ENCODE measurements at places on chromosomes 16 and 17.

GRCh38 chr16:16155234-16155633 lies 68.1 kb downstream of the ABCC6 start:
- no peak for DNase-seq

DNA sequence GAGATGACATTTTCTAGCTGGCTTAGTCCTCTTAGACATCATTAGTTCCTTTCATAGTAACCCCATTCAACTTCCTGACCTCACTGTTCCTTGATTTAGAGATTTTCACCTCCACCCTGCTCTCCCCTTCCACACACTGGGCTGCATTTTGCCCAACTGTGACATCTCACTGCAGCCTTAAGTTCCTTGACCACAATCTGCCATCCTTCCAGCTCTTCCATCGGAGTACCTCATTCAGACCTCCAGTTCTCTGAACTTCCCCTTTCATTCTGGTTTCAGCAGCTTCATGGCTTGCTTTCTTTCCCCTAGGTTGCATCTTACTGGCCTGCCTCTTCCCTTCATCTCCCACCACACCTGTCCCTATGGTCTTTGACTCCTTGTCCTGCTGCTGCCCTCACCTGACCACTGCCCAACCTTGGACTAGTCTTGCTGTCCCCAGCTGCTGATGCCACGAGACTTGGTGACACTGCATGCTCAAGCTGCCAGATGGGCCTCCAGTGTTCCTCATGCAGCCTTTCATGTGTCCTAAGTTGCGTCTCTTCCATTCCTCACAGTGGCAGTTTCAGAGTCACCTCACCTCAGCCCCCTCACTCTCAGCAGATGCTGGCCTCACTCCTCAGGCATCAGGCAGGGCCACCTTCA lies 40.8 kb downstream of the NUP88 start:
- DNase-seq: no peak

DNA sequence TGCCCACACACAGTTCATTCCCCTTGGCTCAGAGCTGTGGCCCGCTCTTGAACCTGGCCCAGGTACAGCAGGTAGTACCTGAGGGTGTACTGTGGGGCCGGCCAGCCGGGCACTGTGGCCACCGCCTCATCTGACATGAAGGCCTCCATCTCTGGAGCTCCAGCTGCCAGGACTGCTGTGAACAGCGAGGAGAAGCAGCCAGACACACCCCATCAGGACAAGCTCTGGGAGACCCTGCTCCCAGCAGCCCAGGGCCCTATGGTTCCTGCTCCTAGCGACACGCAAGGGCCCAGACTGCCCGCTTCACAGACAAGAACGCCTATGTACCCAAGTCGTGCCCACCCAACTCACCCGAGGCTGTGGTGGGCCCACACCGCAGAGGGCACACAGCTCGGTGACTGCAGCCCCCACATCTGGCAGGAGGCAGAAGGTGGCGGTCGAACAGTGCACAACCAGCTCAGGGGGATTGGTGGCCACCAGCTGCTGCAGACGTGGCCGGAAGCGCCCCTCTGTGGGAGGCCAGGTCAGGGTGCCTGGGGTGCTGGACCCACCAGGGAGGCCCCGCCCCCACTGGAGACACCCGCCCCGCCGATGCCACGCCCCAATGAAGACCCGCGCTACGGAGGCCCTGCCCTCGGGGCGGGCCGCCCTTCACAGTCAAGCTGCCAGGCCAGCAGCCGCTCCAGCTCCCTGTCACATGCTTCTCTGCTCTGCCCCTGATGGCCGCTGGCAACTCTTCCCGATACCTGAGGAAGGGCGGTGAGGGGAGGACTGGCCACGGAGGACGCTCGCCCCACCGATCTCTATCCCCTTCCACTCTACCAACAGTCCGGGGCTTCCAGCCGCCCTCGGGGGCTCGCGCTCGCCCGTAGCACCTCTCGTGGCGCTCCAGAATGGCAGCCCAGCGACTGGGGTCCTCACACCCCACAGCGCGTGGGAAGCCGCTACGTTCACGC lies 1.1 kb upstream of the STUB1 start:
- DNase-seq: no peak

DNA sequence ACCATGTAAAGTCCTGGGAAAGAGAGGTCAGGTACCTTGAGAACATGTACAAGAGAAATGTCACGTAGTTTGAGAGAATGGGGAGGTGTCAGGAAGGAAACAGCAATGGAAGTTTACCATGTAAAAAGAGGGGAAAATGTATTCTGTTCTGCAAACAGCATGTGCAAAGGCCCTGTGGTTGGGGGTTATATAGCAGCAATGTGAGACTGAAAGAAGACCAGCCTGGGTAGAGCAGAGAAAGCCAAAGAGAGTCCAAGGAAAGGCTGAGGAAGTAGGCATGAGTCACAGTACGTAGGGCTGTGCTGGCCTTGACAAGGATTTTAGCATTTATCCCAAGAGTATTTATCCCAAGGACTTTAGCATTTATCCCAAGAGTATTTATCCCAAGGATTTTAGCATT lies 141.3 kb upstream of the CACNG3 start:
- no peak for DNase-seq

DNA sequence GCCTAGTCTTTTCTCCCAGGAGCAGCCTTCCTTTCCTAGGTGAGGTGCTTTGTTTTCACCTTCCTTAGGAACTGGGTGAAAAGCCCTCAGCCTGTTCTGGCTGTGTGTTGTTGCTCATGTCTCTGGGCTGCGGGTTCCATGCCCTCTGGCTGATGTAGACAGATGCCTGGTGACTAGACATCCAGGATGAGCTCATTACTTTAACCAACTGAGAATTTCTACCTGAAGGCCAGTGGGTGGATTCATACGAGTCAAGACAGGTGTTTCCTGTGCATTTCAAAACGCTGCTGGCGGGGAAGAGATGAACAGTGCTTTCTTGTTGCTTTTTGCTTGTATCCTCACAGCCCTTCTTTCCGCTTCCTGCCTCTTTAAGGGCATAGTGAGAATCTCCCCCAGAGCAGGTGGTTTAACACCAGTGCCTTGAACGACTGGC lies 22.3 kb downstream of the SAP30BP start:
- no peak for DNase-seq

DNA sequence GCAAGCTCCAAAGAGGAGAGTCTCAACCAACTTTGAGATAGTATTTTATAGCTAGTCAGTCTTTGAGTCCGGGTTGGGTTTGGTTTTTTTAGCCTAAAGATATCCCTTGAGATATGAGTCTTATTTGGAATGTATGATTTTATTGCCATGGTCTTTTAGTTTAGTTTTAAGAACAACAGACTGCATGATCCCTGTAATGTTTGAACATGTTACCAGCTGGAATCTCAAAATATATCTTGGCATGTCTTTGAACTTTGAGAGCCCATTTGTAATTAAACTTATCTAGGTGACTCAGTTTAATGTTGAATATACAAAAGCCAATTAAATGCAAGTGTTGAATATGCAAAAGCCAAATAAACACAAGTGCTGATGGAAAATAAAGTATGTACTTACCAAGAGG lies 100.6 kb downstream of the TANGO6 start:
- no peak for DNase-seq

DNA sequence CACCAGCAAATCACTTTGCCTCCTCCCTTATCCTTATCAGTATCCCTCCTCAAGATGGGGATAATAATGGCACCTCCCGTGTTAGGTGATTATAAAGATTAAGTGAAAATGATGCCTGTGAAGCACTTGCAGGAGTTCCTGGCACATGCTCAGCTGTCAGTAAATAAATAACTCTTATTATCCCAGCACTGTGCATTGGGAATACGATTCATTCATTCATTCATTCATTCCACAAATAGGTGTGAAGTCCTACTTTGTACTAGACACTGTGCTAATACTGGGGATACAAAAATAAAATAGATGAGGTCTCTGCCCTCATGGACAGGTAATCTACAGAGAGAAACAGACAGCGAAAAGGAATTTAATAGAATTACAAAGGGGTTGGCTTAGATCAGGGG lies 2.0 kb downstream of the XYLT2 start:
- DNase-seq: no peak

DNA sequence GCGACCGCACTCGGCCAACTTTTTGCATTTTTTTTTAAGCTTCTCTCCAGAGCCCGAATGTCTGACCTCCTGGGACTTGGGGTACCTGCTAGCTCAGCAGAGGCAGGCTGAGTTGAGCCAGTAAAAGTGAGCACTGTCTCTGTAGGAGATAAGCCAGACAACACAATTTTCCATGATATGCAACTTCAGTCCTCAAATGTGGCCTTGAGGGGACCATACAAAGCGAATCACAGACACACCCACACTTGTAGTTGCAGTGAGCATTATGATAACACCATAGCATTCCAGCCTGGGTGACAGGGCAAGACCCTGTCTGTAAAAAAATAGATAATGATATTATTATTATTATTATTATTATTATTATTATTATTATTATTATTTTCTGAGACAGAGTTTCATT lies 2.6 kb downstream of the DPEP2 start:
- no peak for DNase-seq

DNA sequence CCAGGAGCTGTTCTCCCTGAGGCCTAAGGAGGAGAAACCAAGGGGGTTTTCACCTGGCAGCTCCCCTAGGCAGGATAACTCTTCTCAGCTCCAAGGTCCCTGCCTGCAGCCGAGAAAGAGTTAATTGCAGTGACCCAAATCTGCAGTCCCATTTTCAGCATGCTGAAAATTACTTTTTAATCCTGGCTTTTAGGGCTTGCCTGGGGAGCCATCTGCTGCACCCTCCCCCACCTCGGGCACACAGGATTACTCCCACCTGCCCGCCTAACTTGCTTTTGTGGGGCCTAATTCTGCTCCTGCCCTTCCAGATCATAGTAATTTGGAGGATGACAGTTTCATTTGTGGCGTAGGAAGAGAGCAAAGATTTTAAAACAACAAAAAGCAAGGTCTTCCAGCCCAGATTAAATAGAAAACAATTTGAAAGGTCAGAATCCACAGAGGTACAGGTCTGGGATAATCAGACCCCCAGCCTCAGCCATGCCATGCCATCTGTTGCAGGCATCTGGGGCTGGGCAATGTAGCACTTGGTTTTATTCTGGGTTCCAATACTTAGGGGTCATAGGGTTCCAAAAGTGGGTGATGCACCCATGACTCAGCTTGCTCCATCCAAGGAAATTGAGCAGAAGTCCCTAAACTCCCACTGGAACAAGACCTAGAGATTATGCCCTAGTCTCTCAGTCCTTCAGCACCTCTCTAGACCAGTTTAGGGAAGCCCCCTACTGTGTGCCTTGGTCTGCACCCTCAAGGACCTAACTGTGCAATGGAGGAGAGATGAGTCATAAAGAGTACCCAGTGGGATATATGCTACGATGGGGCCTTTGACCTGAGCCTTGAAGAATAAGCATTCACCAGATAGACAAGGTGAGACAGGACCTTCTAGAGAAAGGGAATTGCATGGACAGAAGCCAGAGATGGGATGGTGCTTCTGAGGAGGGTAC lies 64.5 kb upstream of the NLK start:
- DNase-seq: no peak

- DNase-seq: no peak
Observed at GRCh38 chr17:19344311-19345066, 18.0 kb downstream of the B9D1 start.

- no peak for DNase-seq
Observed at GRCh38 chr17:44829523-44830358, at the start of gene GJC1. TSS of gene GJC1 (minus strand) at chr17:44830287. CDS start at chr17:44805817, 24,470 bp downstream.

- no peak for DNase-seq
Observed at GRCh38 chr16:16014329-16015224, 65.2 kb downstream of the ABCC1 start.
